Putamen (tissue), 1 donor: ENCODE measurements at places on chromosomes 2 and 18.

GRCh38 chr2:144137705-144138428, 382.1 kb downstream of the ZEB2 start:
- DNase-seq = no peak

DNA sequence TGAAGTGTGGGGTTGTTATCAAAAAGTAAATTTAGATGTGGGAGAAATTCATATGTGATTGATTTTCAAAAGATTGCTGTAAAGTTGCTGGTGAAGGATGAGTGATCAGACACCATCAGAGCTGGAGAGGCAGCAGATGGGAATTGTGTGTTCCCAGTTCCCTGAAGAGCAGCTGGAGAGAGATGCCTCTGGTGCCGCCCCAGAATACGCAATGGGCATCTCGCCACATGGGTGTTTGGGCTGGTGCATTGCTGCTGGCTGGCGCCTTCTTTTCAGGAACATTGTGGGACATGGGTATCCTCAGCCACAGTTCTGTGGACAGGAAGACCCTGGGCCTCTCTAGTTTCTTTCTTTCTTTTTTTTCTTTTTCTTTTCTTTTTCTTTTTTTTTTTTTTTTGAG, 11.9 kb downstream of the ATG4B start:
- DNase-seq = no peak

DNA sequence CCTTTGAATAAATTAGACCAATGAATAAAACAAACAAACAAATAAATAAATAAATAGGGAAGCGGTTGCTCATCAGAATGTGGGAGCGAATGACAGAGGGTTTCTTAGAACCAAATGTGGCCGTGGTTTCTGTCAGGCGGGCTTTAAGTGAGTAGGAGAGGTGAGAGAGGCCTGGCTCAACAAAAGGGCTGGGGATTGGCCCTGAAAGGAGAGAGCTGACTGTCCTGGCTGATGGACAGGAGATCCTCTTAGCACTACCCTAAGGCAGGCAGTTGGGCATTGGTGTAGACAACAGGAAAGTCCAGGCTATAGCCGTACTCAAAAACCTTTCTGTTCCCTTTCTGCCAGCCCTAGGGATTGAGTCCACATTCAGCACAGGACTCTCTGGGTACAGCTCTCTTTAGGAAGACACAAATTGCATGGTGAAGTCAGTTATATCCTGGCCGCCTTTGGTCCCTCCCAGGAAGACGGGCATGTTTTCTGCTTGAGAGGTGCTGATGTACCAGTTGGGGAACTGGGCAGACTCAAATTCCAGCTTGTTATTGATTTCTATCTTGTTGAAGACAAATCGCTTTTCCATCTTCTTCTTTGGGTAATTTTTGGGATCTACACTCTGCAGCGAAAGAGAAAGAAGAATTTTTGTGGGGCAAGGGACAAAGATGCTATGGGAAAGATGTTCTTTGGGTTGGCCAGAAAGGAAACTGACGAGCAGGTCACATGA, 6.5 kb downstream of the IL1B start:
- no peak for DNase-seq

GRCh38 chr2:2842466-2842865, 511.4 kb upstream of the MYT1L start:
- no peak for DNase-seq

- DNase-seq = no peak
Observed at GRCh38 chr2:101267671-101268656, 15.3 kb downstream of the CNOT11 start.

GRCh38 chr2:218419630-218420216, 800 bp downstream of the VIL1 start:
- DNase-seq = no peak

DNA sequence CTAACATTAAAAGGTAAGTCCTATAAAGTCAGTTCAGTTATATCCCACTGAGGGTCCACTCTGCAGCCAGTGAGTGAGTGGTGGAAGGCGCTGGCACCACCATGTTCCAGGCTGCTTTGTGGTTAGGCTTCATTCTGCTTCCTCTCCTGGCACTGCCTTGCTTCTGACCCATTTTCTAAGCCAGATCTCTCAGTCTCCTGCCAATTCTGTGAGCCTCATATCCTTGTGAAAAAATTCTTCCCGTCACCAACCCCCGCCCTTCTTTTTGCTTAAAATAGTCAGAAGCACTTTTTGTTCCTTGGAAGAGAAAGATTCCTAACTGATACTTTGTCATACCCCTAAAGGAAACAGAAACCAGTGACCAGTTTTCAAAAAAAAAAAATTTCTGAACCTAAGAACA, 139.8 kb upstream of the NCK2 start:
- peak; percentile 83 for DNase-seq

GRCh38 chr2:196172951-196173350, 1.6 kb upstream of the STK17B start:
- no peak for DNase-seq

- no peak for DNase-seq
Observed at GRCh38 chr2:143629340-143629739, 500.1 kb downstream of the ARHGAP15 start.

GRCh38 chr2:52465287-52465686, 1302.3 kb upstream of the CHAC2 start:
- no peak for DNase-seq

GRCh38 chr2:2762913-2763312, 431.8 kb upstream of the MYT1L start:
- DNase-seq = no peak

- no peak for DNase-seq
Observed at GRCh38 chr2:196530910-196531309, 108.6 kb upstream of the CCDC150 start.

GRCh38 chr2:239942871-239943311, 82.3 kb downstream of the NDUFA10 start:
- no peak for DNase-seq

- no peak for DNase-seq
Observed at GRCh38 chr2:26905341-26906198, 57.6 kb downstream of the DPYSL5 start.
